RPMI7951 (cell line): ENCODE measurements at places on chromosomes 3 and 15. TPM values are rescaled to one million over a fixed set of nuclear protein-coding genes. Genes with fewer than 3 reads are reported as not detected.

SLC28A2 gene
- total RNA-seq: not detected in 2 replicates

- peak; percentile 12 for DNase-seq
These were observed 931.9 kb downstream of the IGSF11 start for GRCh38 chr3:118102737-118103136.

GRCh38 chr3:196418601-196419000, 13.6 kb downstream of the UBXN7 start:
- no peak for DNase-seq

DNA sequence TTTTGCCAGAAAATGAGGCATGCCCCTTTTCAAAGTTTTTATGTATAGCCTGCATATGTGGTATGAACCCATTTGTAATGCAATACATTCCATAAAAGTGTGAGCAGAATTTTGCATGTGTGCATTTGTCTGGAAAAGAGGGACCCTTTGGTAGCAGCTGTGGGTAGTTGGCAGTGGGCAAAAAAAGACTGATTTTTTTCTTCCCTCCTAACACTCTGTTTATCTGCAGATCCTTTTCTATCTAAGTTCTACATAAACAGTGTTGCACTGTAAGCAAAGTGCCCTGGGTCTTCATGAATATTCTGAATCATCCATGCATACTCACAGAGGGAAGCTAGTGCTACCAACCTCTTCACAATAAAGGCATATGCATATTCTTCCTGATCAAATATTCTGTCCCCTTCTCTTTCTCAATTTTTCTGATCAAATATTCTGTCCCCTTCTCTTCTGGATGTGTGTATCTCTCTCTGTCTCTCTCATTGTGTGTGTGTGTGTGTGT, 211.2 kb upstream of the EIF1B start:
- DNase-seq: no peak

ADPRH gene
- 3.8 and 5.6 TPM in 2 replicates for total RNA-seq

DNA sequence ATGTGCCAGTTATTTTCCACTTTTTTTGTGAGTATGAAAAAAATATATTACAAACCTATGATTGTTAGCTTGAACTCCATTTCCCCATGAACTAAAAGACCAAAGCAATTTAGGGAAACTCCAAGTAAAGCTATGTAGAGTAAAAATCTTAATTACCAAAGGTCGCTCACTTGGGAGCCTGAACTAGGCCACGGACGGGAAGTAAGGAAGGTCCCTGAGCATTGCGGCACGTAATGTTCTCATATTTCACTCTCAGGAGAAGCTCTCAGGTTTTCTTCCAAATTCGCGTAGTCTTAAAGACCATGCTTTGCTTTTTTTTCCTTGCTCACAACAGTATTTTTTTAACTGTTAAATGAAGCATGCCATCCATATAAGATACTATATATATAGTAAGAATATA, 215.3 kb upstream of the RARB start:
- DNase-seq: no peak

GRCh38 chr3:94280958-94281357, 218.1 kb downstream of the NSUN3 start:
- no peak for DNase-seq

- DNase-seq: peak; percentile 81
These were observed 61.6 kb downstream of the RAB7A start for GRCh38 chr3:128787256-128788253.

- no peak for DNase-seq
These were observed 76.5 kb downstream of the B3GALNT1 start for GRCh38 chr3:161028555-161029153.

DNA sequence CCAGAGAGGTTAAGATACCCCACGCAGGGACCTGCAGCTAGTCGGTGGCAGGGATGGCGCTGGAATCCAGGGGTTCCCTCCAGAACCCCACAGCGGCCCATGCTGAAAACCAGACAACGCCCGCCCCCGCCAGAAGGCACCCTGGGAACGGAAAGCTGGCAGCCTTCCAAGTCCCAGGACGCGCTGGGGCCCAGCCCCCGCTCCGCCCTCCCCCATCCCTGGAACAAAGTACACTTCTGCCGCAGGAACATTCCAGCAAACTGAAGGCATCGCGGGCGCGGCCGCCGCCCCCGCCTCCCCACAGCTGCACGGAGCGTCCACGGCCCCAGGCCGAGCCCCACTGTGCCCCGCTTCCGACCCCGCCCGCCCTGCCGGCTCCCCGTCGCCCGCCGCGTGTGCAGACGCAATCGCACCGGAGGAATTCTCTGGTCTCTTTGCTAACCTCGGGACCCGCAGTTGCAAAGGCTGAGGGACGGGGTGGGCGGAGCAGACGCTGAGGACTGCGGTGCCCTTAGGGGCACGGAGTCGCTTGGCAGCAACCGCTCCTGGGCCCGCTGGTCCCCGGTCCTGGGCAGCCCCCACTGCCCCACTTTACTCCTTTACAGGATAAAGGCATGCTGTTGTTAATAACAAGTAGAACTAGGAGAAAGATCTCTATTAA, 44.8 kb upstream of the RNU6-1 start:
- peak; percentile 72 for DNase-seq

- DNase-seq: no peak
These were observed 2.7 kb downstream of the ALS2CL start for GRCh38 chr3:46690798-46691197.

UCN2 gene
- 4.3 and 7.2 TPM in 2 replicates for total RNA-seq

DNA sequence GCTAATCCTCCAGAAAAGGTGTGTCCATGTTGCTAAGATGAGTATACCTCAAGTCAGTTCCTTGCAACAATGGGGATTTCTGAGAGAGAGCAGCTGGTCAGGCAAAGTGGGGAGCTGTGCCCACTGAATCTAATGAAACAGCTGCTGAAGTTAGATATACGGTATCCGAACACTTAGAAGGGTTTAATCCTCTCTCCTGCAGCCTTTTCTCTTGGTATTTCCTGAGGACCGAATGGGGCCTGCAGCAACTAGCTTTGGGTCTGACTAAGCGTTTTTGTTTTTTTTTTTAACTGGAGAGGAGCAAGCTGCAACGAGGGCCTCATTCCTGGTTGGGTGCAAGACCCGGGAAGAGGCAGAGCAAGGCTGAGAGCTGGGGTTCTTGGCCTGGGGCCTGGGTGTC, 37.6 kb upstream of the BNC1 start:
- DNase-seq: peak; percentile 60

GRCh38 chr15:86799226-86799625, 719.6 kb downstream of the AGBL1 start:
- no peak for DNase-seq

DNA sequence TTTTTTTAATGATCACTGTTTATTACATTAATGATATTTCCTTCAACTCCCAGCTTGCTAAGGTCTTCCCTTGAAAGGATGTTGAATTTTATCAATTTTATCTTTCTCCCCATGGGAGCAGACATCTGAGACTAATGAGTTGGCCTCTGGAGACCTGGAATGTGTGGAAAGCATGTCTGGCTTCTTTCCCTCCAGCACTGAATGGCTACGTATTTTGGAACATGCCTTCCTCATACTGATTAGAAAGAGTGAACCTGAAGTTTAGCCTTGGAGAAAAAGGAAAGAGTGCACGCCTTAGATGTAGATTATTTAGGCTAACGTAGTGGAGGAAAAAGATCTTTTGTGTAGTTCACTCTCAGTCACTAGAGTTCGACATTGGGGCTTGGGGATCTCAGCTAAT, 25.1 kb downstream of the CASR start:
- DNase-seq: no peak

DNA sequence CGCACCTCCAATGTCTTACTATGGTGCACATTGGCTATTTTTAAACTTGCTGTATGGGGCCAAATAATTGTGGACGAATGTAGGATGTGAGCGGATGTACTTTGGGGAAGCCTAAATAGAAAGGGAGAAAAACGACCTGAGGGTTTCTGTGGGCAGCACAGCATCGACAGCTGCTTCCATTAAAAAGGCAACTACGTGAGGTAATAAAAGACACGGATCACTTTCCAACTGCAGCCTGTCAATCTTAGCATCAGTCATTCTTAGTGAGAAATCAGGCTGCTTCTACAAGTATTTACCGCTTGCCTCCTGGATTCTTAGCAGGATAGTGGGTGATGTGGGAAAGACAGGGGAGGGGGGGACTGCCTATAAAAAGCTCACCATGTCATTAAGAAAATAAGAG, 186.7 kb upstream of the SLC2A2 start:
- no peak for DNase-seq

DNA sequence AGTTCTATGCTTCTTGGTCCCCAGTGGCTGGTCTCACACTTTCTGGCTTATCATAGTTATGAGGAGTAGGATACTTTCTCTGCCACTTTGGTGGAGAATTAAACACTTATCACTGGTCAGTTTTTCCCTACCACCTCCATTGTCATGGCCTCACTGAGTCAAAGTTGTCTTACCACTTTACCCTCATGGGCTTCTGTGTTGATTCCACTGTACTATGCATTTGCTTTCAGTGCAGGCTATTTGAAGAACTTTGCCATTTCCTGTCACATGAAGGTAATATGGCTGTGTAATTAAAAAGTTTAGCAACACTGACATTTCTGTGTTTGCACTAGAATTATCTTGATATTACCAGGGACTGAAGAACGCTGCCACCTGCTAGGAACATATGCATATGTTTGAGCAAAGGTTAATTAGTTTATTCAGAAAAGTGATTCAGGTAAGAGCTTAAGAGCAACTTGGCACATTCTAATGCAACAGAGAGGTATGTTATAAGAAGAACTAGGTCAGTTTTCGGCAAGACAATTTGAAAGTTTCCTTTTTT, 377.3 kb downstream of the PDCD6IP start:
- DNase-seq: no peak

PLCD1 gene
- total RNA-seq: 3.5 and 4.1 TPM in 2 replicates

- peak; percentile 77 for DNase-seq
These were observed 169.7 kb upstream of the TMCO5A start for GRCh38 chr15:37764733-37765191.

GRCh38 chr15:101810876-101811275, 1.1 kb upstream of the OR4F15 start:
- DNase-seq: peak; percentile 17

FBLN2 gene
- 52.7 and 55.9 TPM in 2 replicates for total RNA-seq

DNA sequence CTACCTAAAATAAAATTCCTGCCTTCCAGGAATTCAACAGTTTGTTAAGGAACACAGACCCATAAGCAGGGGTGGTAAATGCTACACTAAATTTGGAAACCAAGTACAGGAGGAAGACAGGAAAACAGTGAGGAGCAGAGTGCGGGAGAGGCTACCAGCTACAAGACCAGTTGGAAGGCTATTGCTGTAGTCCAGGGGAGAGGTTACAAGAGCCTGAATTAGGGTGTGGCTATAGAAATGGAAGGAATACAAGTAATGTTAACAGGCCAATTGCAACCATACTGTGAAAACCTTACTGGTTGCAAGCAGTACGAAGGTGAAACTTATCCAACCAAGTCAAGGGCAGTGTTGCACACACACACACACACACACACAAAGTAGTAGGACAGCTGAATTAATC, 880 bp upstream of the ARMC8 start:
- peak; percentile 36 for DNase-seq

HIGD2B gene
- total RNA-seq: not detected in 2 replicates

DNA sequence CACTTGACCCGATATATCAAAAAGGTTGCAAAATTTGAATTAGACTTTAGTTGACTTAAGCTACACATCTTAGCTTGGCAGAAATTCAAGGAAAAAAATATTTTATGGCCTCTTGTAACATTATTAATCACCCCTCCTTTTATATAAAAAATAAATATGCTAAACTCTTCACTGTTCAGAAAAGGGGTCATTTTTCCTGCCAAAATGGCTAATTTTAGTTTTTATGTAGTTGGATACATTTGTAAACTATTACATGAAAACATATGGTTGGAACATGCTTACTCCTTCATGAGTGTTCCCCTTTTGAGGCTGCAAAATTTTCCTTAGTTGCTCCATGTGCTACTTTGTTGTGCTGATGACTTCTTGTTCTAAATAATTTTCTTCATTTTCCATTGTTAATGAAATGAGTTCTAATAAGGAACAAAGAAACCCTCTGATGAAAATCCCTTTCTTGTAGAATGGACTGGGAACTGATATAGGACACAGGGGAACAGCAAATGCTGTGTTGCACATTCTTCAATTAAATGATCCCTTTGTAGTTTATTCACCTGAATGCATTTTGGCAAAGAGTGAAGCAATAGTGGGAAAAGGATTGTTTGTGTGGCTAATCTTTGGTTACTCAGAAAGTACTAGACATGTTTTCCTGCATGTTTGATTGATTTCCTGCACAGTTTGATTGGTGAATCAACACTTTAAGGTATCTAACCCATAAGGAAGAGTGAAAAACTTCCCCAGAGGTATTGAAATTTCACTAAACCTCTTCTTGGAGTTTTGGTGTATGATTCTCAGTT, 349.3 kb downstream of the TIGIT start:
- no peak for DNase-seq

FGF7 gene
- total RNA-seq: 2.0 and 3.2 TPM in 2 replicates

GRCh38 chr3:23079976-23080375, 123.2 kb upstream of the UBE2E2 start:
- peak; percentile 61 for DNase-seq

DNA sequence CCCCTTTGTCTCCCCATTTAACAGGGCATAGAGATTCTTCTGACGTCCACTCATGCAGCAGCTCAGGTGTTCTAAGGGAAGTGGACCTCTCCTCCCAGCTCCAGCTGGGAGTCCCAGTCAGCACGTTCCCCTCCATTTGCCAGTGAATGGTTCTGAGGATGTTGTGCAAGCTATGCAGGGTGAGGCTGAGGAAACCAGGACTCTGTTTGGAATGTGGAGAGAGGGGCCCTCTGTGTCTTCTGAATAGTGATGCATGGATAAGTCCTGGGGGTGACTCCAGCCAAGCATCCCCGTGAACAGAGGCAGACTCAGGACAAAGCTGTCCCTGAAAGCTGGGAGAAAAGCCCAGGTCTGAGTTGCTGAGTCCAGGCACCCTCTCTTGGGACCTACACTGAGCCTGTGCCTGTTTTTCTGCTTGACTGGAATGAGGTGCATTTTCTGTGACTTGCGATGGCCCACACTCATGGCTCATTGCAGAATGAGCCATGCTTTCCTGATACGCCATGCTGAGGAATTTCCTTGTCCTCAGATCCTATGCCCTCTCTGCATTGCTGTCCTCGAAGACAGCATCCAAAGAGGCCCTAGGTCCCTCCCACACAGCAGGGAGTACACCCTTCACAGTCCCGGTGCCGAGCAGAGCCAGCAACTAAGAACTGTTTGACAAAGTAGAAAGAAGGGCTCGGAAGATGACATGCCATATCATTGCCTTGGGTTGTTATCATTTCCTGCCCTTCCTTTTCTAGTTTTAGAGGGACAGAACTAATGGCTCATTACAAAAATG, 185.2 kb downstream of the ATP10A start:
- DNase-seq: no peak

GRK7 gene
- total RNA-seq: 0.10 TPM in 1 of 2 replicates, not detected in the other

ACTC1 gene
- not detected in 2 replicates for total RNA-seq

DUOX2 gene
- not detected in 2 replicates for total RNA-seq

GRCh38 chr3:132135628-132136333, 101.0 kb upstream of the CPNE4 start:
- peak; percentile 88 for DNase-seq

- no peak for DNase-seq
These were observed 238.8 kb downstream of the CNTN3 start for GRCh38 chr3:74375653-74376052.

HRG gene
- total RNA-seq: not detected in 2 replicates

GRCh38 chr3:170274641-170275040, 52.4 kb downstream of the PRKCI start:
- no peak for DNase-seq

GRCh38 chr15:49847423-49848281, 226.8 kb downstream of the DTWD1 start:
- peak; percentile 50 for DNase-seq

TMEM39A gene
- total RNA-seq: 39.4 and 43.5 TPM in 2 replicates
